Osteoblast (primary cell): ENCODE measurements at places on chromosomes 4 and X. TPM values are rescaled to one million over a fixed set of nuclear protein-coding genes. Genes with fewer than 3 reads are reported as not detected.

The SPATA4 gene
- total RNA-seq: 0.59 and 0.72 TPM in 2 replicates

The CCKAR gene
- 0.59 and 2.5 TPM in 2 replicates for total RNA-seq

The CDKL5 gene
- 4.0 and 5.0 TPM in 2 replicates for total RNA-seq

The TXLNG gene
- 5.1 and 10.3 TPM in 2 replicates for total RNA-seq

The FAM184B gene
- under 0.01 TPM in 1 of 2 replicates, not detected in the other for total RNA-seq

The TMEM47 gene
- 85.7 and 111 TPM in 2 replicates for total RNA-seq

DNA sequence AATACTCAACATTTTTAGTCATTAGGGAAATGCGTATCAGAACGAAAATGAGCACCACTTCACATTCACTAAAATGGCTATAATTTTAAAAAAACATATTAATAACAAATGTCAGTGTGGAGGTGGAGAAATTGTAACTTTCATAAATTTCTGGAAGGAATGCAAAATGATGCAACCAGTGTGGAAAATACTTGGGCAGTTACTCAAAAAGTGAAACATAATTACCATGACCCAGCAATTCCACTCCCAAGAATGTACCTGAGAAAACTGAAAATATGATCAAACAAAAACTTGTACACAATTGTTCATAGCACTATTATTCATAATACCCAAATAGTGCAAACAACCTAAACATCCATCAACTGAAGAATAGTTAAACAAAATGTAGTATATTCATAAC is 76.1 kb upstream of the FAM241A start:
- no peak for DNase-seq

GRCh38 chr4:93407493-93408275 is 420.9 kb upstream of the ATOH1 start:
- no peak for DNase-seq

DNA sequence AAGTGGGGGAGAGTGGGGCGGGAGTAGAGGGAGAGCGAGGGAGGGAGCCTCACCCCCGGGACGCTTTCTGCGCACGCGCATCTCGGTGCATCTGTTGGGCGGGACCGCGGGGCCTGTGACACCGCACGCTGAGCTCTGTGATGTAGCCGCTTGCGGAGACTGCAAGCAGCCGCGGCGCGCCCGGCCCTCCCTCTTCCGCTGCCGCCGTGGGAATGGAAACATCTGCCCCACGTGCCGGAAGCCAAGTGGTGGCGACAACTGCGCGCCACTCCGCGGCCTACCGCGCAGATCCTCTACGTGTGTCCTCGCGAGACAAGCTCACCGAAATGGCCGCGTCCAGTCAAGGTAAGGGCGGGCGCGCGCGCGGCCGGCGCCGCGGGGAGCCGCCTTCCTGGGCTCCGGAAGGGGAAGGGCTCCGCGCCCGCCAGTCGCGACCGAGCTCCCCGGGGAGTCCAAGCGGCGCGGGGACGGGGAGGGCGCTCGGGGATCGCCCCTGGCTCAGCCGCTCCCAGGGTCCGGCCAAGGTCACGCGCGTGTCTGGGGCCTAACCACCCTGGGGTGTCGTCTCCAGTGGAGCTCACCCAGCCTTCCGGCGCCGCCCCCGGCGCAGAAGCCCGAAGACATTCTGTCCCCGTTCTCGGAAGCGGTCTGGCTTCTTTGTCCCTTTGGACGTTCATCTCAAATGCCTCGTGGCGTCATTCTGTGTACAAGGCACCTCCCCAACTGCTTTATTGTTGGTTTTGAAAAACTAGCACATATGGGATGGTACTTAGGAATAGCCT is at the start of gene FUNDC2:
Gene FUNDC2 (plus strand): TSS at position 118 of the 782 bp plus-strand sequence. CDS start 95 bp downstream, at position 213.
- DNase-seq: peak; percentile 90

- DNase-seq: peak; percentile 81
Observed at GRCh38 chr4:71377561-71377960, 38.7 kb downstream of the SLC4A4 start.

The ADH5 gene
- total RNA-seq: 265 and 293 TPM in 2 replicates

- peak; percentile 99 for DNase-seq
Observed at GRCh38 chr4:112145326-112145789, at the start of gene FAM241A. TSS of gene FAM241A (plus strand) at chr4:112145454. CDS start at chr4:112145581, 127 bp downstream.

GRCh38 chrX:14630733-14631132 is 101.4 kb downstream of the GLRA2 start:
- no peak for DNase-seq

- DNase-seq: no peak
Observed at GRCh38 chrX:134688839-134689238, 30.6 kb upstream of the PLAC1 start.

- DNase-seq: no peak
Observed at GRCh38 chr4:140641789-140642439, 73.2 kb upstream of the UCP1 start.

DNA sequence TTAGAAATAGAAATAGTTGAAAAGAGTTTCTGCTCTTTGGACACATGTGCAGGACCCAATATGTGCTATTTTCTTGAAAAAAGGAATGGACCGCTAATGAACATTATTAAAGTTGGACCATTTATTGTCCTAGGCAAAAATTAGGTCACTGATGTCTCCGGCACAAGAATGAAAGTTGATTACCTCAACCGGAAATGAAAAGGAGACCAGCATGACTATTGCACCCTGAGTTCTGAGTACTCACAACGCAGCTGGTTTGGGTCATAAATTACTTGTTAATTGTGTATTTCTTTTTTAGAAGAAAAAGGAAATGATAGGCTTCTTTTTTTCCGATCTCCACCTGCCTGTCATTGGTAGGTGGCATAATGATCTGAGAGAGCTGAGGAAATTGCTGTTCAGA is 232.7 kb downstream of the ARHGAP24 start:
- peak; percentile 14 for DNase-seq

- DNase-seq: no peak
Observed at GRCh38 chr4:14893713-14894112, 108.6 kb upstream of the CPEB2 start.

DNA sequence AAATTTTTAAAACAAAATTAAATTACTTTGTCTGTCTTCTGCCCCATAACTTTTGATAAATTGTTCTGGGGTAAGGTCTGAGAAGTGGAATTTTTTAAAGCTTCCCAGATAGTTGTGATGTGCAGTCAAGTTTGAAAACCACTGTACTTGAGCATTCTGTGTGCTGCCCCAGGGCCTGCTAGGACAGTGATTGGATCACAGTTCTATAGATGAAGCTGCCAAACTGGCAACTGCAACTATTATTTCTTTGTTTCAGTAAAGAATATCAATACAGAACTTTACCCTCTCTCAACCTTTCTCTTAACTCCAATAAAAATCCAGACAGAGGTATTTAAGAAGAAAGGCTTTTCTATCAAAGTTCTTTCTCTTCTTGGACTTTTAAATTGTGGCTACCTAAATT is at the start of gene OPRPN:
Gene OPRPN (plus strand): TSS at position 361 of the 400 bp plus-strand sequence. CDS start 1,346 bp downstream, outside the sequence.
- DNase-seq: no peak
